Endothelial cell (in vitro differentiated cells): ENCODE measurements at places on chromosomes 5 and 9.

- DNase-seq: no peak
These were observed 426 bp downstream of the FAM114A2 start for GRCh38 chr5:154038261-154038706.

DNA sequence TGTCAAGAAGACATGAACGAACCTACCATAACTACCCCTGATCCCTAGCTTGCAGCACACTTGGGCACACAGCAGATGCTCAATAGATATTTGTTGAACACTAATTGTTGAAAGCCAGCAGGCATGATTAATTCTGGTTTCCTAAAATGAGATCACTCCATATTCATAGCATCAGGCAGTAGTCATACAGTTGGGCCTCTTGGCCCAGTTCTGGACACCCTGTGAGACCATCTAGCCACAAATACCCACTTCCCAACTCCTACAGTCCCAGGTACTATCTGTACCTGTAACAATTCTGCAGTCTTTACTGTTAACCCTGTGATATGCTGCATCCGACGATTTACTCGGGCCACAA is 24.2 kb downstream of the P4HA2 start:
- no peak for DNase-seq

DNA sequence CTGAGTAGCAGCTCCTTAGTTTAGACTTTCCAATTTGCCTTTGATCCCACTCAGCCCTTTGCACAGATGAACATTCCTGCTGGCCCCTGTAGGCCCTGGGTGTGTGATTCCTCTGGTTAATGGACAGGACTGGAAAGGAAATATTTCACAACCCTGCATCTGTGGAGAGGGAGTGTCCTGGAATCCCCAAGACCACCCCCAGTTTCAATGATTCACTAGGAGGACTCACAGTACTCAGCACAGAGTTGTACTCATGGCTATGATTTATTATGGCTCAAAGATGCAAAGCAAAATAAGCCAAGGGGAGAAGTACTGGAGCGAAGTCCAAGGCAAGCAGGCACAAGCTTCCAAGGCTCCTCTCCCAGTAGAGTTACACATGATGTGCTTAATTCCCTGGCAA is 42.4 kb upstream of the TJP2 start:
- DNase-seq: no peak

DNA sequence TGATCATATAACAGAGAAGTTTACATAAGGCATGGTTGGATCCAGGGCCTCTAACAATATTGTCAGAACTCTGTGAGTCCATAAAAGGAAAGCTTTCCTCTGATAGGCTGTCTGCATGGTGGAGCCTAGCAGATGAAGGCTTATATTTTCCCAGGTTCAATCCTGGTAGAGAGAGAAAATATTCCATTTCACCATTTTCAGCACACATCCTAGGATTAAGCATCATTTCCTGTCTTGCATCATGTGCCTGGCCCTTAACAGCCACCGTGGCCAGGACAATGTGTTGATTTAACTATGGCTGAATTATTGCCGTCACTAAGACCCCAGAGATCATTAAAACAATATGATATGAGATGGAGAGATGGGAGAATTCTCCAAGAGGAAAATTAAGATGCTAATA is 90.9 kb upstream of the GRIA1 start:
- no peak for DNase-seq

GRCh38 chr9:120446671-120447070 is 133.3 kb downstream of the CDK5RAP2 start:
- no peak for DNase-seq

- no peak for DNase-seq
These were observed 114.6 kb upstream of the LRRTM2 start for GRCh38 chr5:138989720-138990119.

GRCh38 chr5:31052937-31053658 is 140.4 kb upstream of the CDH6 start:
- no peak for DNase-seq

DNA sequence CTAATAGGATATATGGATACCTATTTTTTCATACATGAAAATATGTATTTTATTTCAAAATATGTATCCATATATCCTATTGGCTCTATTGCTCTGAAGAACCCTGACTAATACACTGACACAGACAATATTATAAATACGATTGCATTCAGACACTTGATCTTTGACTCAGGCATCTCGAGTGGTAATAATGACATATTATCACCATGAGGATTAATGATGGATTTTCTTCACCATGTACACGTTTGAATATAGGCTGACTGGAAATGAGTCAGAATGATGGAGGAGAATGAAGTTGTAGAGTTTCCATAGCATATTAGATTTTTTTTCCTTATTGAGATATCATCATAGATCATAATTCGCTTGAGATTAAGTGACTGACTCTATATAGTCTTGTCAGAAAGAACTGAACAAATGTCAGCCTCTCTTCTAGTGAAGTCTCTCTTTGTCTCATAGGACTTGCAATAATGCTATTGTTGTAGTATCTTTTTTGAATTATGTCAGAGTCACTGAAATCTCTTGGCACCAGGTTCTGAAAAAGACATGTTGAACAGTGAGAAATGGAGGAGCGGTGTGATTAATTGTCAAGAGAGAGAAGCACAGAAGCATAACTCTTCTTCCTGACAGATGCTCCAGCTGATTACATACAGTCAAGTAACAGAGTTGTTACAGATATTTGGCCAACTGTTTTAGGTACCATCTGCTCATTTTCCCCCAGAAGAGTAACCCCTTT is 41.4 kb upstream of the SLCO6A1 start:
- DNase-seq: no peak

- no peak for DNase-seq
These were observed 7.2 kb downstream of the NDUFS6 start for GRCh38 chr5:1808439-1808838.

DNA sequence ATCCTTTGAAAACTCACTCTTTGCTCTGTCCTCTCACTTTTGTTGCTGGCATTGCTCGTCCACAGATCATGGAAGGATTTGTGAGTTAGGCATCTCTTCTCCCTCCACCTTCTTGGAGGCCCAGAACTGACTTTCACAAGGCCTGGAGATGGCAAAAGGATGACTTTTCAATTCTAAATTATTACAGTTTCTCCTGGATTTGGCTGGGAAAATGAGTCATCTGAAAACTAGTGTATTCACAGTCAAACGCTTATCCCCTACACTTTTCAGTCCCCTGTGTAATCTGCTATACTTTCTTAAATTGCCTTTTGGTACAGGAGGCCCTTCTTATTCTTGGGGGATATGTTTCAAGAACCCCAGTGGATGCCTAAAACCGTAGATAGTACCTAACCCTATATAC is 35.6 kb downstream of the ADRA1B start:
- no peak for DNase-seq

DNA sequence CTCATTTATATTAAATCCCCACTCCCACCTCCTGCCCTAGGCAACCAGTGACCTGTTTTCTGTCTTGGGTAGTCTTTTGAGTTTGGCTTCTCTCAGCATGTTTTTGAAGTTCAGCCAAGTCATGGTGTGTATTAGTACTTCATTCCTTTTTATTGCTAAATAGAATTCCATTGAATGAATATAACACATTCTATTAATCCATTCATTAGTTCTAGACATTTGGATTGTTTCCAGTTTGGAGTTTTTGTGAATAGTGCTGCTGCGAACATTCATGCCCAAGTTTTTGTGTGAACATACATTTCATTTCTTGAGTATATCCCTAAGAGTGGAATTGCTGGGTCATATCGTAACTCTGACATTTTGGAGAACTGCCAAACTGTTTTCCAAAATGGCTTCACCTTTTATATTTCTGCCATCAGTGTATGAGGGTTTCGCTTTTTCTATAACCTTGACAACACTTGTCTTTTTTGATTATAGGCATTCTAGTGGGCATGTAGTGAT is 2.7 kb downstream of the ZNF346 start:
- no peak for DNase-seq

DNA sequence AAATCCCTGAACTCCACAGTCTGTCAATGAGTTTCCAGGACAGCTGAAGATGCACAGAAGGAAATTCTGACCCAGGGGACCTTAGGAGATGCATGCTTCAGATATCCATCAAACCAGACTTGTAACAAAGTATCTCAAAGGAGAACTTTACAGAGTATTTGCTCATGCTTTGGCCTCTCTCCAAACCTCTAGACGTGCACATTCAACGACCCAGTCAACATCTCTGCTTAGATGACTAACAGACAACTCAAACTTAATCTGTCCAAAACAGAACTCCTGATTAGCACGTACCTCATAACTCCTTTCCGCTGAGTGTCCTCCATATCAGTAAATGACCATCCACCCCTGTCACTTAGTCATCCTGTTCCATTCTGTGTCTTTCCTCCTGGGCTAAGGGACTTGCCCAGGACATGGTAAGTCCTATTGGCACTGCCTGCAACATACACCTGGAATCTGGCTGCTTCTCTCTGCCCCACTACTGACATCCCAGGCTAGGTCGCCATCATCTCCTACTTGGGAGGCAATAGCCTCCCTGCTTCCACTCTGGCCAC is 107.4 kb downstream of the LMNB1 start:
- DNase-seq: no peak

DNA sequence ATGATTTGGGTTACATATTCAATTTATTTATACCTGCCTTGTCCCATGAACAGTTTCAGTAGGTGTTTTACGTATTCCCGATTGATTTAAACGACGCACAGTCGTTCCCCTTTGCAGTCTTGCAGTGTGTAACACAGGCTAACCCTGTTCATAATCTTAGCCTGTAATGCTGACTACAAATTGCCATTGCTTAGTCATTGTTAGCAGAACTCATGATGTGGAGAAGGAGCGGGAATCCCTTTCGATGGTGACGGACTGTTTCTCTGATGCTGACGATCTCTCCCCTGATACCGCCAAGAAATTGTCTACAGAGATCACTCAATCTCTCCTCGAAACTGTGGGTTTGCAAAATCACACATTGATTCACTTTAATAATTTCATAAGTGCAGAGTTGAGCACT is 93.2 kb downstream of the MRPL36 start:
- no peak for DNase-seq

DNA sequence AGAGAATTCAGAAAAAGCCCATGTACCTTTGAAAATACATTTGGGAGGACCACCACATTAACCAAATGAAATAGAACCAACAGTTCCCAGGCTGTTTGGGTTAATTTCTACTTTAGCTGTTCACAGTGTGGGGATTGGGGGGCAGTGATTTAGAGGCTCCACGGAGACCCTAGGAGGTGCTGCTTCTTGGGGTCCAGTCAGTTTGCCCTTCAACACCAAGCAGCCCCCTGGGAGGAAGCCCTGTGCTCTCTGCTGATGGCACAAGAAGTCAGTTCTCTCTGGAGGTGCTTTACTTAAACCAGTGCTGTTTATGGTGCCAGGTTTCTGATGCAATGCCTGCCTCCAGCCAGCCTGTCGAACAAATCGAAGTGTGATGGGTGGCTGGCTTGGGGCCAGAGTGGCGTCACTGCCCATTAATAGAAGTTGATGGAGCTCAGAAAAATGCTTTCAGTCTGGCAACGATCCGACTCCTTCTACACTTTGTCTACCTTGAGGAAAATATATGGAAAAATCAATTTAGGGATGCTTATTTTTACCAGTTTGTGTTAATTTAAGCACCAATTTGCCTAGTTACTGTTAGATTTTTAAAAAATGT is 134.0 kb downstream of the SNX18 start:
- DNase-seq: no peak

- no peak for DNase-seq
These were observed 61.9 kb downstream of the PGM5 start for GRCh38 chr9:68418259-68418845.

GRCh38 chr5:142736247-142736632 is 33.9 kb upstream of the ARHGAP26 start:
- DNase-seq: no peak

- no peak for DNase-seq
These were observed 75.9 kb downstream of the NMUR2 start for GRCh38 chr5:152329207-152329606.

DNA sequence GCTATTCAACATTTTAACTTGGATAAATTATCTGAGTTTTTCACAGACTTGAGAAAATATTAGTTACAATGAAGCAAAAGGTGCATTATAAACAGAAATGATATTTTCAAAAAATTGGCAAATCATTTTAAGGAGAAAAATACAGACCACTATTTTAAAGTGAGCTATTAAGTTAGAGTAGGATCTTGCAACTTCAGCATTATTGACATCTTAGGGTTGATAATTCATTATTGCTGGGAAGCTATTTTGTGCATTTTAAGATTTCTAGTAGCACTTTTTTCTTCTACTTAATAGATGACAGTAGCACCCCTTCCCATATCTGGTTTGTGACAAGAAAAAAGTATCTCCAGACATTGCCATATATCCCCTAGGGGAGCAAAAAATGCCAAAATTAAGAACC is 774.1 kb downstream of the CDH12 start:
- no peak for DNase-seq

GRCh38 chr5:119022017-119022745 is 33.8 kb upstream of the DTWD2 start:
- no peak for DNase-seq

- no peak for DNase-seq
These were observed 24.2 kb downstream of the CORO2A start for GRCh38 chr9:98168153-98168780.

GRCh38 chr5:87562068-87562467 is 149.3 kb upstream of the CCNH start:
- no peak for DNase-seq

GRCh38 chr5:134394932-134395331 is 16.7 kb downstream of the CDKN2AIPNL start:
- DNase-seq: no peak

DNA sequence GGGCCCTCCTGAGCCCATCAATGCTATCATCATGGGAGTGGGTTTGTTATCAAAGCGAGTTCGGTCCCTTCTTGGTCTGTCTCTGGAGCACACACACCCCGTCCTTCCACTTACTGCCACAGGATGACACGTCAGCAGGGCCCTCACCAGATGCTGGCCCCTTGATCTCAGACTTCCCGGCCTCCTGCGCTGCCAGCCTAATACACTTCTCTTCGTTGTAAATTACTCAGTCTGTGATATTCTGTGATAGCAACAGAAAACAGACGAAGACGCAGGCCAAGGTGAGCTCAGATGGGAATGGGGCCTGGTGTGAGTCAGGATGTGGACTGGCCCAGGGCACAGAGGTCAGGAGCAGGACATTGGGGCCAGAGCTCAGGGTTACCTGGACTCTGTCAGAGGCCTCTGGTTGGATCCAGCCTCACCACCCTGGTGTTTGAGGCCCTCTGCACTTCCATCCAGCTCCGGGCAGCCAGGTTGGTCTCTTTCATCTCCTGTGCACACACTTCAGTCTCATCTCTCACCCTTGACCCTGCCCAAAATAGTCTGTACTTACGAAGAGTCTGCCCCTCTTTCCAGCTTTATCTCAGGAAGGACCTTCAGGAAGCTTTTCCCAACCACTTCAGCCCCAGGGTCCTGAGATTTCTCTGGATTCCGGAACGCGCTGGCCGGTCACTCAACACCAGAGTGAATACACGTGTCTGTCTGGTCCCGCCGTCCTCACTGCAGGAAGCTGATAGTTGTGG is 26.0 kb upstream of the CNOT6 start:
- no peak for DNase-seq

GRCh38 chr5:20609126-20609525 is 621.1 kb upstream of the CDH18 start:
- DNase-seq: no peak

DNA sequence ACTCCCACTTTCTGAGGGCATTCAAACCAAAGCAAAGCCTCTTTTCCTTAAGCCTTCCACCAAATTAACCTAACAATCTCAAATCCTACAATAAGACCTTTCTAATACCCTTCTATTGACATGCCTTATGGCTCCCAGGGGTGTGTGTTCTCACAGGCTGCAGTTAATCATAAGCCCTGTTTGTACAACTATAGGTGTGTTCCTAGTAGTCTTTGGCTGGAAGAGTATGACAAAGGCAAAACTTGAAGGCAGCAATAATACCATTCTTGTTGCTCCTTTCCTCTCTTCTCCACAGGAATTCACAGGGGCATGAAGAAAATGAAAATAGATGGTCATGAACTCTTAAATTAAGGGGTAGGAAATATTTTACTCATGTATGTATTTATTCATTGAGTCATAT is 10.9 kb upstream of the FBXO38 start:
- DNase-seq: no peak
